ENCODE measurements at places on chromosomes 13 and 19.
A peak's percentile ranks its signal among the peaks of the same experiment; 100 is the strongest.

DNA sequence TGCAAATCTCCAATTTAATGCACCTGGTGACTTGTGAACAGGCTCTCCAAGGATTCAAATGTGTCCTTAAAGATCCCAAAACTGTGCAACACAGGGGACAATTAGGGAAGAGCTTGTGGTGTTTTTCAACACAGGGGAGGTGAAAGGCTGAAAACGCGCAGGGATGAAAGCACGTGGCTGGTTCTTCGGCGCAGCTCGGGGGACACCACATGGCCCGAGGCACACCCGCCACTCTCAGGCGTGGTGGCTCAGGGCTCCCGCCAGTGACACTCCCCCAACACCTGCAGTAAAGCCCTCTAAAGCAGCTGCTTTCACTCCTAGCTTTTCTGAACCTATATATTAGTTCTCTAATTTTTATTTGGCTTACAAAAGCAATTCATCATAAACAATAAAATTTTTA is 91.9 kb downstream of the SPACA7 start:
- no peak for DNase-seq

GRCh38 chr13:63942372-63942771 is 2526.7 kb upstream of the PCDH20 start:
- DNase-seq: no peak

- peak; percentile 22 for DNase-seq
Measured at GRCh38 chr19:53365899-53366493, 491 bp downstream of the ZNF525 start.

DNA sequence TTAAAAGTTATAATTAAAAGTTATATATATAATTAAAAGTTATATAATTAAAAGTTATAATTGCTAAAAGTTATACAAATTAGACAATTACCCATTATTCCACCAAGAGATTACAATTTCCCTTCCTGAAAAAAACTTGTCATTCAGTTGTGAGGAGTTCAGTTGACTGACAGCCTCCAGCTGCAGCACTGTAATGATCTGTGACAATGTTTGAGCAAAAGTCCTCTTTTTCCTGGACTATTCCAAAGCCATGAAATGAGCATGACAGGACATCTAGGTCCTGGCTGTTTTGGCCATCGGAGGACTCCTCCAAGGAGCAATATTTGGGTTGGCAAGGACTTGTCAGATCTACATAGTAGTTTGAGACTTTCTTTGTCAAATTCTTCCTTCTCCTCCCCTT is 258.7 kb upstream of the EDNRB start:
- DNase-seq: no peak

DNA sequence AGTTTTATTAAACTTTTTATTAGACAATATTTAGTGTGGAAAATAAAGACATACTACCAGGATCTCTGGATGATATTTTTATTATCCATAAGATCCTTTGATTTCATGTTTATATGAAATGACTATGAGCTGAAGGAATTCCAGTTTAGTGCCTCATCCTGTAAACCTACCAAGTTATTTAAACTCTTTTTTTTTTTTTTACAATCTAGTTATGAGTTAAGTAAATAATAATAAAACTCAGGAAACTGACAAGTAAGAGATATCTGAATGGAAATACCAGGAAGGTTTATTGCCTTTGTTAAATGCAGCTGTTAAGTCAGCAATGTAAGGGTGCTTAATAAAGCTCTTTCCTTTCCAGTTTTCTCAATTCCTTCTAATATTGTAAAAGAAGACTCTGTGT is 53.9 kb downstream of the RXFP2 start:
- no peak for DNase-seq

Data from AG08396 (cell line).